Liver (tissue), 10 donors: ENCODE measurements at places on chromosomes 16 and 17.

DNA sequence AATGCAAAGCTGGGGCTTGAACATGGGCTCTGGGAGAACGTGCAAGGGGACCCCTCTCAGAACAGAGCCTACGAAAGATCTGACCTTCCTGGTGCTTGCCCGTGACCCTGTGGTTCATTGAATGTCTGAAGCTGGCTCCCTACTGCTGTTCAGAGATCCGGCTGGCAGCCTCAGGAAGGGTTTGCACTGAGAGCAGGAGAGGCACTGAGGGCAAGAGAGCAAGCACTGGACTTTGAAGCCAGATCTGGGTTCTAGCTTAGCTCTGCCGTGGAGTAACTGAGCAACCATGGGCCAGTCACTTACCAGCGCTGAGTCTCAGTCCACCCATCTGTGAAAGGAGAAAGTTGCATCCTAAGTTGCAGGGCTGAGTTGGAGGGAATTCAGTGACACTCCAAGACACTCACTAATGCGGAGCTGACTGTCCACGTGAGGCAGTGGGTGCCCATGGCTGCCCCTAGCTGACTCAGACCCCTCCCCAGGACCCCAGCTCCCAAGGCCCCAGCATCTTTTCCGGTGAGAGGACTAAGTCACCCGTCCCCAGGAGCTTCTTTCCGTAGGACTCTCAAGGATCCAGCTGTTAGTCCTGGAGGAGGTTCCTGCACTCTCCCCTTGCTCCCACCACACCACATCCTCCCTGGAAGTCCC is 41.3 kb downstream of the BEAN1 start:
- no peak for DNase-seq
- H3K36me3 ChIP-seq = no peaks in the 10 kb centered on the region
- no peaks in the 10 kb centered on the region for H3K4me1 ChIP-seq

GRCh38 chr16:86252596-86252995 is 257.7 kb upstream of the FOXF1 start:
- H3K4me3 ChIP-seq = no peak overlapping the region
- H3K36me3 ChIP-seq = no peaks in the 10 kb centered on the region
- H3K27me3 ChIP-seq = no peaks in the 10 kb centered on the region
- H3K4me1 ChIP-seq = no peaks in the 10 kb centered on the region
- DNase-seq = no peak
- H3K27ac ChIP-seq = no peak overlapping the region

DNA sequence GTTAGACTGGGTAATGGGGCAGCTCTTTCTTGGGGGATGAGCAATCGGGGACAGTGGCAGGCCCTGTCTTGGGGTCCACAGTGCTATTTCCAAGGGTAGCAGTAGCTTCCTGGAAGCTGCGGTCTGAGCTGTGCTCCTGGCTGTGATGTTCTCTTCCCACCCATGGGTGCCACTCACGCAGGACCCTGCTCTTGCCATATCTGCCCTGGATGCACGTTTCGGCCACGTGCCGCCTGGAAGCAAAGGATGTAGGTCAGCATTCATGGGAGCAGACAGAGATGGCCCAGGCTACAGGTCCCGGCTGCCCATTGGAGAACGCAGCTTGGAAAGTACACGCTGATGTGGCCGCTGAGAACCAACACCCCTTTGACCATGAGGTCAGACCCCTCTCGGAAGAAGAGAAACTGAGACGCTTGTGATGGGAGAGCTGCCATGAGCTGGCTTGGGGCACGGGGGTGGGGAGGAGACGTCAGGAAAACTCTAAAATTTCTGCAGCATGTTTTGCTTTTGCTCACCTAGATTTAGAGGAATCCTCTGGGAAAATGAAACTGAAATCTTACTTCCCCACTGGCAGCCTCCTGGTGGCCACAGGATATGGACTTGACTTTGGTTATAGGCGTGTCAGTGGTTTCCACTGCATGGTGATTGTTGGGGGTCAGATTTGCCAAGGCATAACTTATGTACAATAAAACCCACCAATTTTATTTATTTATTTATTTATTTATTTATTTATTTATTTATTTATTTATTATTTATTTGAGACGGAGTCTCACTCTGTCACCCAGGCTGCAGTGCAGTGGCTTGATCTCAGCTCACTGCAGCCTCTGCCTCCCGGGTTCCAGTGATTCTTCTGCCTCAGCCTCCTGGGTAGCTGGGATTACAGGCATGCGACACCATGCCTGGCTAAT is 36.2 kb upstream of the IRF8 start:
- H3K4me3 ChIP-seq = no peak overlapping the region
- H3K27me3 ChIP-seq = no peaks in the 10 kb centered on the region
- no peak for DNase-seq
- no peaks in the 10 kb centered on the region for H3K36me3 ChIP-seq
- H3K27ac ChIP-seq = no peak overlapping the region

DNA sequence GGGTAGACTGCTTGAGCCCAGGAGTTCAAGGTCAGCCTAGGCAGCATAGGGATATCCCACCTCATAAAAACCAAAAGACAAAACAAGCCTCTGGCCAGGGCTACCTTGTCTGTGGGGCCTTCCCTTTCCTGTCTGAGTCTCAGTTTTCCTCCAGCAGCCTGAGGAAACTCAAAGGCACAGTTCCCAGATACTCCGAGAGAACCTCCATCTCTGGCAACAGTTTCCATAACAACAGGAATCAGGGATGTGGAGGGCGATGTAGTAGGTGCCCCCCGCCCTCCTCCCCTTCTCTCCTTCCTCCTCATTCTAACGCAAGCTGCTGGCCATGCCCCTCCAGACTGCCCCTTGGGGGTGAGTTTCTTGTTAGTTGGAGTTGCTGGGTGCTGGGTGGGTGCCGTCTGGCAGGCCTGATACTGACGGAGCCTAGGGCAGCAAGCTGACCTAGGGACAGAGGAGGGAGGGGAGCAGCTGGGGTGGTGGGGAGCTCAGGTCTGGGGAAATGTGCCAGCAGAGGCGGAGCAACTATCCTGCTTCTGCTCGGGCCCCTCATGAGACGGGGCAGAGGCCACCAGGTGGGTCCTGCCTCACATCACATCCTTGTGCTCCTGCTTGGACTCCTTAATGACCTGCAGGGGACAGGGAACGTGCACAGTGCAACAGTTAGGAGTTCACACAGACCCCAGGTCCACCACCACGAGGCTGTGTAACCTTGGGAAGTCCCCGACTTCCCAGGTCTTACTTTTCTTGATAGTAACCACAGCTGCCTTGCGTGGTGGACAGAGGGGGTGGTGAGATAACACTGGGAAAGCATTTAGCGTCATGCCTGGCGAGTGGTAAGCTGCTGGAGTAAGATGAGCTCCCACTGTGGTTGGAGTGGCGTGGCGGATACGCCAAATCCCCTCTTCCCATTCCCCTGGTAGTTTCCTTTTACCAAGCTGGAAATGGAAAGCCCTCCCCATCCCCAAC is 7.8 kb upstream of the EFTUD2 start:
- no peak overlapping the region for H3K4me3 ChIP-seq
- H3K4me1 ChIP-seq = peaks cover 12% of the 10 kb centered on the region
- no peaks in the 10 kb centered on the region for H3K27me3 ChIP-seq
- DNase-seq = no peak

DNA sequence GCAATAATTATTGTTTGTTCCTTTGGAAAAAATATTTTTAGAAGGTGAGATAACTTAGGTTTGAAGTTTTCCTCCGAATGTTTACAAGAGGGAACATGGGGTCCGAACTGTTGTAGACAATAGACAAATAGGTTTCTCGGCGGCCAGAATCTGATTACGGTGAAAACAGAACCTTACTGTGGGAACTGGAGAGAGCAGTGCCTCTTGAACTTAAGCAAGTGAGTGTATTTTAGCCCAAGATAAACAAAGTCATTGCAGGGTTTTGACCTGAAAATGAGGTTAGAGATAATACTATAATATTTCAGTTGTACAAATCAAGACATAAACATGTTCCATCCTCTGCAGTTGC is 134.7 kb downstream of the ABCA8 start:
- peaks cover 41% of the 10 kb centered on the region for H3K4me1 ChIP-seq
- DNase-seq = no peak

DNA sequence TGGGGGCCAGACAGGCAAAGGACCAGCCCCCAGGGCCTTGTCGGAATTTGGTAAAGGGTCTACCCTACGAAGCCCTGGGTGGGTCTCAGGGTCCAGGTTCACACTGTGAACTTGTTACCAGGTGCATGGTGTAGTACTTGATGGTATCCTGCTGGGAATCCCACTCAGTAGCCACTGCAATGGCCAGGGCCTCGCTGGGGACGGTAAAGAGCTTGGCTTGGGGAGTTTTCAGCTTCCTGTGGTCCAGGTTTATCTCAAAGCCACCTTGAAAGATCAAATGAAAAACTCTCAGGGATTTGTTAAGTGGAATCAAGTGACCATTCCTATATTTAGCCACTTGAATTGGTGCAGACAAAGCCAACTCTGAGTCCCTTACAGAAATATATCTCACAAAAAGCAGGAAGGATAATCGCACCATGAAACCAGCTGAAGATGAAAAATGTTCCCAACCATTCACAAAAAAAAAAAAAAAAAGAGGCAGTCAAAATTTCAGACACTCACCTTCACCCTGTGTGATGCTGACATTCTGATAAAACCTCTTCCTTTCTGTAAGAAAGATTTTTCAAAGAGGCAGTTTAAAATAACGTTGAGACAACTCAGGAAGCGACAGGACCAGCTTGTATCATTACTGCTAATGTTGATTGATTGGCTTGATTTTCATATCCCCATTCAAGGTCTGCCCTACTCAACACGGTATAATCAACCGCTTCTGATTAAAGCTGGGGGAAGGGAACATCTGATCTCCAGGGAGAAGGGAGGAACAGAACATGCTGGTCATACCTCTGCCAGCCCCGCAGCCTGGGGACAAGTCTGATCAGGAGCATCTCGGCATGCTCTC is 10.6 kb downstream of the ATPAF2 start:
- peaks cover 7% of the 10 kb centered on the region for H3K4me1 ChIP-seq
- H3K4me3 ChIP-seq = no peak overlapping the region
- H3K36me3 ChIP-seq = peaks cover 3% of the 10 kb centered on the region

DNA sequence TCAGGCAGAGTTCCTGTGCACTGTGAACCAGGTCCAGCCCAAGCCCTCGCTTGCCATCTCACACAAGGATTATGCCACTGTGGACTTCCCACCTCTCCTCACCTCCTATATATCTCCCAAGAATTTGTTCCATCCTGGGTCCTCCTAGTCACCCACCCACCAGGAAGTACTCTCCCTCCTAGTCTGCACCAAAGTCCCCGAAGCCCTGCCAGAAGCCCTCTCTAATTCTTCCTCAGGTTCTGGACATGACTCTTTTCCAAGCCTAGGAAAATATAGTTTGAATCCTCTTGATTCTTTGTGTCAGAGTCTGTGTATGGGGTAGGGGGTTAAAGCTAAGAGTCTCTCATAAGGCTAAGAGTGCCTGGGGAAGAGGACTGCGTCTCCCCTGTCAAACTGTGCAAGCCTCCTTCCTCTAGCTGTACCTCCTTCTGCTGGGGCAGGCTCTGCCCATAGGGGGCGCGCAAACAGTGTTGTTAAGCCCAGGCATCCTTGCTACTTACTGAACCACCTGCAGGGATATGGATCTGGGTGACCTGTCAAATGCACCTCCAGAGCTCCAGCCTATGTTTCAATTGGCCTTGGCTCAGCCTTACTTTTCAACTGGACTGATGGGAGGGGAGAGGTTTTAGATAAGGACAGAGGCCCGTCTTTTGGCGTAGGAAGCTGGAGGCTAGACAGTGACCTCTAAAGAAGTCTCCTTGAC is 16.6 kb upstream of the DLX4 start:
- peak; percentile 73 for DNase-seq
- H3K4me1 ChIP-seq = no peaks in the 10 kb centered on the region
- no peaks in the 10 kb centered on the region for H3K36me3 ChIP-seq
- H3K27me3 ChIP-seq = no peaks in the 10 kb centered on the region
- H3K27ac ChIP-seq = no peak overlapping the region

- peaks cover 23% of the 10 kb centered on the region for H3K4me1 ChIP-seq
- DNase-seq = no peak
- no peak overlapping the region for H3K4me3 ChIP-seq
- H3K36me3 ChIP-seq = no peaks in the 10 kb centered on the region
- no peak overlapping the region for H3K27ac ChIP-seq
Observed at GRCh38 chr16:1708768-1709180, 2.8 kb downstream of the MAPK8IP3 start.
